ENCODE measurements at places on chromosomes 6 and 20. TPM values are rescaled to one million over a fixed set of nuclear protein-coding genes. Genes with fewer than 3 reads are reported as not detected.

- DNase-seq: no peak
Measured at GRCh38 chr6:170013815-170014214, 262.4 kb downstream of the ERMARD start.

- no peak for DNase-seq
Measured at GRCh38 chr6:31578184-31579118, 3.1 kb downstream of the TNF start.

- DNase-seq: no peak
Measured at GRCh38 chr6:100347901-100348550, 116.7 kb downstream of the SIM1 start.

DNA sequence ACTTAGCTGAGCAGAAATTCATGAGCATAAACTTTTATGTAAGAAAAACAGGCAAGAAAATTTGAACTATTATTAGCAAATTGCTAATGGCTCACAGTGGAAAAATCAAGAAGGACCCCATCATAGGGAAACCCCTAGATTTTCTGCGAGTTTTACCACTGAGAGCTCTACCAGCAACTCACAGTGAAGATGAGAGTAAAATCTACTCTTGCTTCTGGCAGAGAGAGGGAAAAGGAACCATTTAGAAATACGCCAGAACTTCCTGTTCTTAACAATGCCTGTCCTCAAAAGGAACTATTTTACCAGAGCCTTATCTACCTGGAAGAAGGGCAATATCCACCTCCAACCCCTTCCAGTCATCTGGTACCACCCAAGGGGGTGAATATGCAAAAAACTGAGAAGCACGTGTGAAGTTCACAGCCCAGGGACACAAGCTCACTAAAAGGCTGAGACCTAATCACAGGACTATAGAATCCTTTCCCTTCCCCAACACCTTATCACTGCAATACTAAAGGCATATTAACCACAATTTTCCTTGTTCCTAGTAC, 34.4 kb upstream of the ASF1A start:
- no peak for DNase-seq

DNA sequence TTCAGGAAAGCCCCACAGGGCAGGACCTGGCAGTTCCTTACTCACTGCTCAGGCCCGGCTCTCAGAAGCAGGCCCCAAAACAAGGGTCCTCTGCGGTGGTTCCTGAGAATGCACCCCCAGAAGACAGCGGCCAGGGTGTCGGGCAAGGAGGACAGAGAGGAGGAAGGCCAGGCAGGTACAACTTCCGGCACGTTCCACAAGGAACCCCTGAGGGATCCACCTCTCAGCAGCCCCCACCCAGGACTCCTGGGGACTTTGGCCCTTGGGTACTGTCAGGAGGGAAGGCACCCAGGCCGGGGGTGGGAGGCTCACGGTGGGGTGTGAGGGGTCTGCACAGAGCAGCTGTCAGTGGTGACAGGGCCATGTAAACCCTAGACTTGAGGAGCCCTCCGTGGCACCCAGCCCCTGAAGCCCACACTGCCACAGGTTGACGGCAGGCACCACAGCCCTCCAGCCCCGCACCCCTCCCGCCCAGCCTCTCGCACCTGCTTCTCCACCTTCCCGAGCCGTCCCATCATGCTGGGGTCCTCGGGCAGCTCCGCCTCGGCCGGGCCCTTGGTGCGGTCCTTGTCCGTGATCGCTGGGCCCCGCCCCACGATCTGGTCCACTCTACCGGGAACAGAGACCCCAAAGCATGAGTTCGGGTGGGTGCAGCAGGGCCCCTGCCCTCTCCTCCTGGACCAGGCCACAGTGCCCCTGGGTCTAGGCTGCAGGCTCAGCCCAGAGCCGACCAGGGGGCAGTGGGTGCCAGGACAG, 47.0 kb upstream of the CHRNA4 start:
- DNase-seq: no peak

GRCh38 chr6:166556863-166557322, 29.6 kb downstream of the RAMACL start:
- DNase-seq: peak; percentile 87

- no peak for DNase-seq
Measured at GRCh38 chr6:90397929-90398674, 101.5 kb upstream of the BACH2 start.

GRCh38 chr6:138592749-138593123, 93.4 kb upstream of the NHSL1 start:
- no peak for DNase-seq

DNA sequence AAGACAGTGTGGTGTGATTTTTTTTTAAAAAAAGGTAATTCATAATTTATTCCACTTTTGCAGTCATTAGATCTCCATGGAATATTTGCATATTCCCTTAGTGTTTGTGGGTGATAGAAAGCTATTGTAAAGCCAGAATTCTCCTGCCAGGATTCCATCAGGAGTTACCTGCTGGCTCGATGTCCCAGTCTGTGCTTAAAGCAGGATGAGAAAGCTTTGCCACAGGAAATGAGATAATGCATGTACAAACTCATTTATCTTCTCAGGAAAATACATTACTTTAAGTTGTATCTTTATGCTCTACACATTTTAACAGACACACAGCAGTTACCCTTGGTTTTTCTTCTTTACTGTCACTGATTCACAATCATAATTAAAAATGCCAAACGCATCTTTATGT, 553.0 kb downstream of the CD109 start:
- no peak for DNase-seq

- DNase-seq: no peak
Measured at GRCh38 chr20:3010985-3011723, 32.3 kb upstream of the GNRH2 start.

DNA sequence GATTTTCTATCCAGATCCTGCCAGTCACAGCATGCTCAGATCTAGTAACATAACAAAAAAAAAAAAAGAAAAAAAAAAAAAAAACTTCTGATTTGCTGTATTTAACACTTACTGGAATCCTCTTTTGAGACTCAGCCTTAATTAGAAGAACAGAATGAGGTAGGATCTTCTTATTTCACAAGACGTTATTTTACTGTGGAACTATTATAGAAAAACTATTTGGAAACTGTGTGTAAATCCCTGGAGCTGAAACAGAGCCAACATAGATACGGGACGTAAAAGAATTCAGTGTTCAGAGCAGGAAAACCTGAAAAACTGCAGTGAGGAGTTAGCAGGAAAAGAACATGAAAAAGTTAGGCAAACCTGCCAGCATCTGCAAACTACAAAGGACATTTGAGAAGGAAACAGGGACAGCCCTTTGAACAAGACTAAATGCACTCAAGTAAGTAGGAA, 3.4 kb upstream of the ZNF217 start:
- DNase-seq: no peak

DNA sequence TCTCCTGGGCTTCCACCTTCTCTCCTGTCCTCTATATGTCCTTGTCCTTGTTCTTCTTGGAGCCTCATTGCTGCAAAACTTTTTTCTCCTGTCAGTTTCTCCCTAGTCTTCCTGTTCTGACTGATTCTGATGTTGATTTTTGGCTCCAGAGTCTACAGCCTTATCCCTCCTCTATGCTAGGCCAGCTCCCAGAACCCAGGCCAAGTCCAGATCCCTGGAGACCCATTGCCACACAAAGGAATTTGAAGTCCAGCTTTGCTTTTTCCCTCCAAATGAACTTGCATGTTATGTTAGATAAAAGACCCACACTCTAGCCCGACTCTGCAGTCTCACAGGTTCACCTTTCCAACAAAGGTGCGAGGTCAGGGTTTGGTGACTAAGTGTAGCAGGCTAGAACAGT, 203.1 kb downstream of the FNDC1 start:
- DNase-seq: no peak

GRCh38 chr6:36914227-36914794, 28.6 kb downstream of the C6orf89 start:
- no peak for DNase-seq

- peak; percentile 56 for DNase-seq
Measured at GRCh38 chr6:40999569-40999968, 39.5 kb downstream of the UNC5CL start.

GRCh38 chr6:34836008-34836407, 44.1 kb downstream of the BLTP3A start:
- DNase-seq: no peak

DNA sequence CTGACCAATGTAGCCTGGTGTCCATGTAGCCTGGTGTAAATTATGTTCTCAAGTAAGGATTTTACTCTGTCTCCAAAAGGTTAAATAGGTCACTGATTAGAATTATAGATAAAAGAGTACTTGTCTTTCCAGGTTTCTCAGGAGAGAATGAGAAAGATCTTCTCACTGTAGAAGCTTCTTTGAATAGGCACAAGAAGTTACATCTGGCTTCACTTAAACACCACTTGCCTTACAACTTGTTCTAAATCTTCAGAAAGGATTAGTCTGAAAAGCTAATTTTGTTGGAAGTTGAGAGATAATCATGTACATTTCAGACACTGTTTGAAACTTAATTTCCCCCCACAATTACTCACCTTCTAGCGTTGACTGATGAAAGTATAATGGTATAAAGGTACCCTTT, 275.3 kb downstream of the FARS2 start:
- DNase-seq: no peak

- DNase-seq: no peak
Measured at GRCh38 chr6:132491303-132491702, 21.6 kb downstream of the STX7 start.

- DNase-seq: no peak
Measured at GRCh38 chr6:2026133-2026532, 219.3 kb downstream of the GMDS start.

DNA sequence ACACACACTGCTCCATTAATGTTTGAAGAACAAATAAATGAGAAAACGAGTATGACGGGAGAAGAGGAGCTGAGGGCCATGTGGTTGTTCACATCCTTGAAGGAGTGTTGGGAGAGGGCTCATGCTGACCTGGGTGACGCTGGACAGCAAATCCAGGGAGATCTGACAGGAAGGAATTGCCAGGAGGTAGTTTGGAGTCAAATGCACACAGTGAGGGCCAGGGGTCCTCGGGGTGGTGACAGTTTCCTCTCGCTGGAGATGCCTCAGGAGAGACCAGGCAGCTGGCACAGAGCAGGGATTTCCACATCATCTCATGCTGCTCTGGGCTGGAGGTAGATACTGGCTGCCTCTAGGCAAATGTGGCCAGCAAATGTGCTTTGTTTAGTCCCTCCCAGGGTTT, 2.0 kb upstream of the TMEM181 start:
- DNase-seq: no peak

DNA sequence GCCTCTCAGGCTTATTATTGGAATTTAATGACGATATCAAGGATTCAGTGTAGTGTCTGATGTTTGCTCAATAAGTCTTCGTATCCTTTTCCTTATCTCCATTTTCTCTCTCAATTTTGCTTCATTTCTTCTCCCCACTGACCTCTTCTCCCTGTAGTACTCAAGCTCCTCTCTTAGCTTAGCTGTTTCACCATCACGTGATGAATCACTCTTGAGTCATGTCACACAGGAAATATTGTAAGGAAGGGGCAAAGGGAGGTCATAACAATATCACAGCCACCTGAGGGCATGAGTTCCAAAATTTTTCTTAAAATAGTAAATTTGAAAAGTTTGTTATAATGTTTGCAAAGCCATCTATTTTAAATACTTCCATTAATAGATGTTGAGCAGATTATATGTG, 392.2 kb upstream of the MARCKS start:
- DNase-seq: no peak

GRCh38 chr6:52180787-52181558, 5.2 kb upstream of the IL17A start:
- DNase-seq: no peak

- peak; percentile 89 for DNase-seq
Measured at GRCh38 chr6:149922642-149923326, at the start of gene RAET1G. RAET1G (minus strand) TSS chr6:149923121; CDS start chr6:149923010, 111 bp downstream.

GRCh38 chr6:38688579-38689087, 14.3 kb downstream of the GLO1 start:
- DNase-seq: no peak

- peak; percentile 28 for DNase-seq
Measured at GRCh38 chr6:31053873-31054272, 43.6 kb downstream of the MUC22 start.

DNA sequence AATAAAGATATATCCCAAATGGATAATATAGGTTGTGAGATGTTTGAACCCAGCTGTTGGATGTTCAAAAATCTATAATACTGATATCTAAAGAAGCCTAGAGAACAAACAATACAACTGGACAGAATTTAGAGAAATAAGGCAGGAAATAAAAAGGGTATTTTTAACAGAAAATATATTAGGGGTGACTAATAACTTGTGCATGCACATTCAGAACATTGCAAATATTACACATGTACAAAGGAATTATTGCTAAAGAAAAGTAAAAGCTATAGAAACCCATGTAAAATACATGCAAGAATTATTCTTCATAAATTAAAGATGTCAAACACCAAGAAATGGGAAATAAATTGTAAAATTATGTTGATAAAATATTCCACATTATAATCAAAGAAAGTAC, 32.7 kb upstream of the HCRTR2 start:
- DNase-seq: no peak

- DNase-seq: no peak
Measured at GRCh38 chr6:27273783-27274182, 26.3 kb downstream of the PRSS16 start.

DNA sequence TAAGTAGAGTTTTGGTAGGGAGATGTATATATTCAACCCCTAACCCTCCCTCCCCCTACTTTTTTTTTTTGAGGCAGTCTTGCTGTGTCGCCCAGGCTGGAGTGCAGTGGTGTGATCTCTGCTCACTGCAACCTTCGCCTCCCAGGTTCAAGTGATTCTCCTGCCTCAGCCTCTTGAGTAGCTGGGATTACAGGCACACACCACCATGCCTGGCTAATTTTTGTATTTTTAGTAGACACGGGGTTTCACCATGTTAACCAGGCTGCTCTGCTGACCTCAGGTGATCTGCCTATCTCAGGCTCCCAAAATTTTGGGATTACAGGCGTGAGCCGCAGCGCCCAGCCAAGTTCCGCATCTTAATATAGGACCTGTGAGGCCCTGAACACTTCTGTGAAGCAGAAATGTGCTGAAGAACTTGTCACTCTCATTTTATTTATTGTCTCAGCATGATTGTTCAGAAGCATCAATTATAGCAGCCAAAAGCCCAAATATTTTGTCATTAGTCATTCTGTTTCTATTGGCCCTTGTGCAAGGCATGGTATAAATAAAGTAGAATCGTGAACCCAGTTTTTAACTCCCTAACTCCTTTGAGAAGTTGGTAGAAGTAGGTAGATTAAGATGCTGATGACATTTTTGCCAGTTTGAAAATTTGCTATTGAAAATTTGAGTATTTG, 19.4 kb downstream of the DSTN start:
- no peak for DNase-seq

Gene TP53TG5
- 0.80 TPM for total RNA-seq

Gene VARS2
- 21.0 TPM for total RNA-seq

Gene HCRTR2
- not detected for total RNA-seq

Gene MMP24
- 0.25 TPM for total RNA-seq

Gene LY6G5C
- 1.5 TPM for total RNA-seq

Gene TSHZ2
- total RNA-seq: 3.1 TPM

Gene MPIG6B
- total RNA-seq: 0.19 TPM

Gene TNXB
- total RNA-seq: 73.0 TPM

Gene TPX2
- 0.71 TPM for total RNA-seq

Gene FAM83C
- not detected for total RNA-seq

Gene ZSWIM3
- total RNA-seq: 2.0 TPM
